ENCODE measurements at places on chromosomes 3 and 15. TPM values are rescaled to one million over a fixed set of nuclear protein-coding genes. Genes with fewer than 3 reads are reported as not detected.

The POLQ gene
- total RNA-seq, result 1.7 TPM

The SLC7A14 gene
- total RNA-seq, result 40.3 TPM

The SAMD7 gene
- total RNA-seq, result not detected

The TERC gene
- total RNA-seq, result 1.7 TPM

The CADM2 gene
- total RNA-seq, result 306 TPM

The SLC51A gene
- total RNA-seq, result not detected

The DUT gene
- 72.6 TPM for total RNA-seq

The ALDH1L1 gene
- 73.0 TPM for total RNA-seq

The THSD4 gene
- total RNA-seq, result 15.6 TPM

The FBLN2 gene
- total RNA-seq, result 3.8 TPM

The SERINC4 gene
- 0.48 TPM for total RNA-seq

The ERC2 gene
- 110 TPM for total RNA-seq

The FANCD2OS gene
- total RNA-seq, result not detected

The SLC2A2 gene
- total RNA-seq, result not detected

The TMEM212 gene
- total RNA-seq, result not detected

The FGF7 gene
- 1.1 TPM for total RNA-seq
